ENCODE measurements at places on chromosomes 12 and 14. TPM values are rescaled to one million over a fixed set of nuclear protein-coding genes. Genes with fewer than 3 reads are reported as not detected.

Gene CCDC197
- not detected for total RNA-seq

Gene PLEK2
- total RNA-seq = 24.5 TPM

Gene SMIM41
- not detected for total RNA-seq

Gene LRP1-AS
- not detected for total RNA-seq

Gene RNASE3
- total RNA-seq = not detected

Gene OR4M1
- total RNA-seq = not detected

Gene IL26
- total RNA-seq = not detected

Gene VRTN
- total RNA-seq = not detected

Gene INHBC
- total RNA-seq = not detected

Gene EMP1
- 1,972 TPM for total RNA-seq

Gene FAM181A
- not detected for total RNA-seq

Gene AICDA
- total RNA-seq = not detected

Gene PRR4
- 0.64 TPM for total RNA-seq

Gene BIN2
- 1.5 TPM for total RNA-seq

Gene OTOGL
- total RNA-seq = 0.04 TPM

Gene GNB3
- total RNA-seq = not detected

Gene TMEM229B
- 0.80 TPM for total RNA-seq

Gene TSPAN19
- total RNA-seq = not detected

Gene FAM222A
- total RNA-seq = 5.4 TPM

Gene SLC17A8
- total RNA-seq = not detected

Gene CIT
- total RNA-seq = 14.5 TPM

Gene CCDC198
- total RNA-seq = not detected

Gene LTBP2
- 14.4 TPM for total RNA-seq

Gene KRT86
- not detected for total RNA-seq

Gene TPH2
- total RNA-seq = not detected

Gene ACVRL1
- 4.9 TPM for total RNA-seq

Gene PTHLH
- total RNA-seq = 19.0 TPM

Gene GPD1
- total RNA-seq = 0.56 TPM

Gene TBC1D30
- 0.72 TPM for total RNA-seq

Gene AMDHD1
- 0.44 TPM for total RNA-seq

Gene LHX5
- total RNA-seq = not detected

Gene SLC6A15
- 19.4 TPM for total RNA-seq

Gene NFE2
- total RNA-seq = not detected

Gene TDRD9
- total RNA-seq = 0.16 TPM

Gene IGF1
- total RNA-seq = 1.5 TPM

Gene SOAT2
- not detected for total RNA-seq

Gene CMKLR1
- 0.56 TPM for total RNA-seq

Gene MYH7
- total RNA-seq = 0.72 TPM

Gene LRRC9
- 0.12 TPM for total RNA-seq

Gene PMEL
- 0.52 TPM for total RNA-seq

Gene KRT5
- 11,855 TPM for total RNA-seq

Gene NR4A1
- total RNA-seq = 2.0 TPM

Gene RAN
- 693 TPM for total RNA-seq

Gene TMEM121
- 0.48 TPM for total RNA-seq

Gene SLC2A13
- total RNA-seq = 2.2 TPM

Gene GLTP
- total RNA-seq = 362 TPM

Gene MAP3K12
- total RNA-seq = 2.0 TPM

Gene NOXRED1
- total RNA-seq = not detected

Gene TEX52
- not detected for total RNA-seq

Gene KRT72
- not detected for total RNA-seq

Gene LAG3
- total RNA-seq = not detected

Gene SLC5A8
- total RNA-seq = not detected

Gene TRIAP1
- total RNA-seq = 22.4 TPM

Gene RPGRIP1
- total RNA-seq = not detected

Gene OLR1
- 0.24 TPM for total RNA-seq

Gene CLEC2A
- total RNA-seq = not detected

Data from esophagus mucosa (tissue), 1 donor.